ENCODE measurements at places on chromosomes 12 and 14. TPM values are rescaled to one million over a fixed set of nuclear protein-coding genes. Genes with fewer than 3 reads are reported as not detected.

DNA sequence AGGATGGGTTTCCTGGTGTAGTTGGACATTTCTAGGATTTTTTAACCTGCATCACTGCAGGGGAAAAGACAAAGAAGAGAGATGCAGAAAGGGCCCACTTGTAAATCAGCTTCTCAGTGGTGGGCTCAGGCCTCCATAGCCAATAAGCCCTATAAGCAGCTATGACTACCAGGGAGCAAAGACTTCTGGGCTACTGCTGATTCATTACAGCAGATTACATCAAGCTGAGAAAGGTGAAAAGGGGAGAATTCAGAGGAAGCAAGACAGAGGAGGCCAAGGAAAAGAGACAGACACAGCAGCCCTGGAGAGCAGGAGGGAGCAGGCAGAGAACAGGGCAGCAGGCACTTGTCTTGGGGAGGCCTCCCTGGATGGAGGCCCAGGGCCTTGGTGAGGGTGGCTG is 95.2 kb downstream of the KCNA5 start:
- DNase-seq = no peak

DNA sequence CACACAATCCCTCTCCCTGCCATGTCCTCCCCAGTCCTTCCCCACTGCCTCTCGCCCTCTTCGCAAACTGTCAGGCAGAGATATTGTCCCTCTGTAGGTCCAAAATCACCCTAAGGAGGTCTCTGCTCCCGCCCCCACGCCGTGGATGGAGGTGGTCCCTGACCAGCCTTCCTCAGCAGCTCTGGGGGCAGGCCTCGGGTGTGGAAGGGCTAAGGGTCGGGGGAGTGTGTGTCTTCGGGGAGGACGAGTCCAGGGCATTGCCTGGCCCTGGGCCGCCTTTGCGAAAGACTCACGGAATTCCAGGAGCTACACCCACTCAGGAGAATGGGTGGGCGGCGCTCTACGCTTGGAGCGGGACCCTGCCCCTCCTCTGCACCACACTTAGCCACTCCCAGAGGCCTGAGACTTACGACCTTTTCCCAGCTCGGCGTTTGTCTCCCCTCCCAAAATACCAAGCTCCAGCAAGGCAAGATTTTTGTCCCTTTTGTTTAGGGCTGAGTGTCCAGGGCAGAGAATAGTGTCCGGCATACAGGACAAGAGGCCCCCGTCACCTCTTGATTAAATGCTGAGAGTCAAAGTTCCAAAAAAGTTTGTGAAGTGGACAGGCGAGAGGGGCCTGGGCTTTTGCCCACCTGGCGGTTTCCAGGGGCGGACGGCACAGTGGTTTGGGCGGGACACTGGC is 881 bp downstream of the PYGL start:
- DNase-seq = peak; percentile 53

- DNase-seq = no peak
Measured at GRCh38 chr14:102182936-102183619, 43.4 kb downstream of the WDR20 start.

GRCh38 chr14:94795372-94795771 is 25.5 kb upstream of the GSC start:
- DNase-seq = no peak

GRCh38 chr12:112564160-112564784 is 145.5 kb downstream of the PTPN11 start:
- DNase-seq = no peak

- DNase-seq = no peak
Measured at GRCh38 chr14:71086567-71086966, 179.3 kb downstream of the PCNX1 start.

- DNase-seq = no peak
Measured at GRCh38 chr12:563787-564298, 99.4 kb downstream of the NINJ2 start.

DNA sequence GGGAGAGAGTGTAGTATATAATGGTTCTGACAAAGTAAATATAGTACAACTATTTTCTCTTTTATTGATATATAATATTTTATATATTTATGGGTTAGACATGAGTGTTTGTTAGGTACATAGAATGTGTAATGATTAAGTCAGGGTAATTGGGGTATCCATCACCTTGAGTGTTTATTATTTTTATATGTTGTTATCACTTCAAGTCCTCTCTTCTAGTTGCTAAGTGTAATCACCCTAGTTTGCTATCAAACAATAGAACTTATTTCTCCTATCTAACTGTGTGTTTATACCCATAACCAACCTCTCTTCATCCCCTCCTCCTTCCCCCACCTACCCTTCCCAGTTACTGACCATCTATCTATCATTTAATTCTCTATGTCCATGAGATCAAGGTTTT is 64.2 kb downstream of the BRMS1L start:
- no peak for DNase-seq

DNA sequence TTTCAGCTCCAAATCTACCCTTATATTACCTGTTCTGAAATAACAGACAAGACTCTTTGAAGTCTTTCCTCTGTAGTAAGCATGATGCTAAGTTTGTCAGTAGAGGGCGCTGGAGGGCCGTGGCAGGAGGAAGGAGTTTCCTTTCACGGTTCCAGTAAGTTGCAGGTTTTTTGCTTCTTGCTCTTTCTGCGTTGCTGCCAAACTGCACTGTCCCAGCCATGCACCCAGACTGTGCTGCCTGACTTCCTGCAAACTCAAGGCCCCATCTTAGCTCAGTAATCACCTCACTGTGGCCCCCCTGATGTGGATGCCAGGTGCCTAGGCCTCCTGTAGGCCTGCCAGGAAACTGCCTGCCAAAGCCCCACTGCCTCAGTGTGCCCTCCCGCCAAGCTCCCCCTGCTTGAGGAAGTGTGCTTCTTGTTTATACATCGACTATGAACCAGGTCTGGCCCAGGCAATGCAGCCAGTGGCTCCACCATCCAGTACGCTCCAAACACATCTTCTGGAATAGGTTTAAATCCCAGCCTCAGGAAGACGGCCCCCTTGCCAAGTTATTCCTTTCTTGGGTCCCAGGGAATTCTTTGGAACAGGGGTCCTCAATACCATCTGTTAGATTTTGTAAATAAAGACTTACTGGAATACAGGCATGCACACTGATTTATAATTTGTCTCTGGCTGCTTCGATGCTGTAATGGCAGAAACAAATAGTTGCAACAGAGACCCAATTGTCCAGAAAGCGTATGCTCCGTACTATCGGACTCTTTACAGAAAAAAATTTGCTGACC is 193.7 kb upstream of the LRIG3 start:
- DNase-seq = peak; percentile 88

- no peak for DNase-seq
Measured at GRCh38 chr12:13451776-13452175, 255.2 kb downstream of the EMP1 start.

DNA sequence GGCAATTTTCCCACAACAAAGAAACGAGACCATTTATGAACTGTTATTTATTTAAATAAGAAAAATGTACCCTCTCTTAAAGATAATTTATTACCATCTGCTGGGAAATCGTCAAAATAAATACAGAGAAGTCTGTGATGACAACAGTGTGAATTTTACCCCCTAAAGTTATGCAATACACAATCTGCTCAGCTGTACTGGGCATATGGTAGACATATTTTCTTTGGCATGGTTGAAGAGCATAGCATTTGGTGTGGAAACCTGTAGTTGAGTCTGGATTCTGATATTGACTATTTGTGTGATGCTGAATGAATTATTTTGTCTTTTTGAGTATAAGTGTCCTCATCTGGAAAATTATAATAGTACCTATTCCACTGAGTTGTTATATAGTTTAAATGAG is 60.0 kb downstream of the CFAP54 start:
- DNase-seq = no peak

DNA sequence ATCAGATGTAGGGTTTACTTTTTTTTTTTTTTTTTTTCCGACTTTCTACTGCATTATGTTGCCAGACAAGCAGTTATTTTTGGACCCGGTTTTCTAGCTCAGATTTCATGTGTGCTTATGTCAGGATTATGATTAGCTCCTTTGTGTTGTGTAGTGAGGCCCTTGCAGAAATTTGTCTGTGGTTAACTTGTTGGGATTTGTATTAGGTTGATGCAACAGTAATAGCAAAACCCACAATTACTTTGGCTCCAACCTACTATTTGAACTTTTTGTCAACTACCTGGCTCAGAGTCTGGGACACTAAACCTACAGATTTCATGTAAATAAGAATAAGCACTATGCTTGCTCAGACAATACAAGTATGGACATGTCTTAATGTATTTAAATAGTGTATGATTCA is 44.1 kb upstream of the KCNJ8 start:
- DNase-seq = no peak

GRCh38 chr14:95713596-95714371 is at the start of gene TCL1A:
Gene TCL1A, minus strand, starts transcription at chr14:95714125. Its CDS starts 59 bp downstream, at chr14:95714066.
- DNase-seq = no peak

- no peak for DNase-seq
Measured at GRCh38 chr12:10293570-10294227, 14.0 kb upstream of the KLRD1 start.

- no peak for DNase-seq
Measured at GRCh38 chr12:51238037-51238509, 553 bp upstream of the DAZAP2 start.

The DACT1 gene
- total RNA-seq = 13.5 TPM

The RASSF3 gene
- 42.6 TPM for total RNA-seq

The RNASE13 gene
- total RNA-seq = not detected

The GLI1 gene
- total RNA-seq = 4.2 TPM

The TPPP2 gene
- total RNA-seq = 0.62 TPM

The ZFHX2 gene
- total RNA-seq = 2.8 TPM

Measured in ureter (tissue), 1 donor.